ENCODE measurements at places on chromosomes 16 and 17. TPM values are rescaled to one million over a fixed set of nuclear protein-coding genes. Genes with fewer than 3 reads are reported as not detected.

SLFN14 gene
- not detected for total RNA-seq

ITPRIPL2 gene
- 83.2 TPM for total RNA-seq

DNA sequence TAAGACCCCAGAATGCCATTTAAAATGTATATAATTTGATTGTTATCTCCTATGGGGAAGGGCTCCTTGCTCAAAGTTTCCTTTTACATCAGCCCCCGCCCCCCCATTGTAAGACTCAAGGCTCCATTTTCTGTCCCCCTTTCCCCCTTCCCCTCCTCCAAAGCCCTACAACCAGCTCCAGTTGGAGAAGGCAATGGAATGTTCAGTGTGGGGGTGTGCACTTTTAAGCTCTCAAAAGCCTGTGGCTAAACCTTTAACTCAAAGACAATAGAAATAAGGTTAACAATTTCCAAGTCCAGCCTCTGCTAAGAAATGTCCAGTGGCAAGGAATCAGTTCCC lies 114.7 kb downstream of the NOG start:
- DNase-seq, result no peak

DNA sequence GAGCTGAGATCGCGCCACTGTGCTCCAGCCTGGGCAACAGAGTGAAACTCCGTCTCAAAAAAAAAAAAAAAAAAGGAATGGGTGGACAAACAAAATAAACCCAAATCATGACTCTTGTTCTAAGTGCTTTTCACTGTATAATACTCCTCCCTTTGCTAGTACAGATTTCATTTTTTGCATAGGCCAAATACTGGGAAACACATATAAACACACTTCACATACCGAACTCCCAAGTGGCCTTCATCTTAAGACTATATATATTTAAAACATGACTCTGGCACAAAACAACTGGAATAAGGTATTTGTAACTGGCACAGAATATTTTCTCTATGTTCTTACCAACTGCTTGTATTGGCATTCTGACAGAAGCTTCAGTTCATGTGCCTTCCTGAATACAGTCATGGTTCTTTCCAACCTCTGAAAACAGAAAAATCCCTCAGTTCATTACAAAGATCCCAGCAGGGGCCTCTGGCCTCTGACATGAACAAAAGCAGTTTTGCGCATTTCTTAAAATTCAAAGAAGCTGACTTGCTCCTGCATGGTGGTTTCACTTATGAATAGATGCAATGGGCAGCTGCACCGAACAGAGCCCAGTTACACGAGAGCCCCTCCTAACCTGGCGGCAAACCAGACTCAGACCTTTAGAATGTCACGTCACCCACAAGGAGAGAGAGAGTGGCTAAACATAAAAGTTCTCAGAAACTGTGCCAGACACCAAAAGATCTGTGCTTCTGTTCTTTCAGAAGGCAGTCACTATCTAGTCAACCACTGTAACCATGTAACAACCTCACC lies 19.1 kb upstream of the COPRS start:
- no peak for DNase-seq

GRCh38 chr17:28196636-28197035 lies 122.4 kb upstream of the TMEM97 start:
- no peak for DNase-seq

Data from Panc1 (cell line).